ENCODE measurements at places on chromosomes 3 and 15.

DNA sequence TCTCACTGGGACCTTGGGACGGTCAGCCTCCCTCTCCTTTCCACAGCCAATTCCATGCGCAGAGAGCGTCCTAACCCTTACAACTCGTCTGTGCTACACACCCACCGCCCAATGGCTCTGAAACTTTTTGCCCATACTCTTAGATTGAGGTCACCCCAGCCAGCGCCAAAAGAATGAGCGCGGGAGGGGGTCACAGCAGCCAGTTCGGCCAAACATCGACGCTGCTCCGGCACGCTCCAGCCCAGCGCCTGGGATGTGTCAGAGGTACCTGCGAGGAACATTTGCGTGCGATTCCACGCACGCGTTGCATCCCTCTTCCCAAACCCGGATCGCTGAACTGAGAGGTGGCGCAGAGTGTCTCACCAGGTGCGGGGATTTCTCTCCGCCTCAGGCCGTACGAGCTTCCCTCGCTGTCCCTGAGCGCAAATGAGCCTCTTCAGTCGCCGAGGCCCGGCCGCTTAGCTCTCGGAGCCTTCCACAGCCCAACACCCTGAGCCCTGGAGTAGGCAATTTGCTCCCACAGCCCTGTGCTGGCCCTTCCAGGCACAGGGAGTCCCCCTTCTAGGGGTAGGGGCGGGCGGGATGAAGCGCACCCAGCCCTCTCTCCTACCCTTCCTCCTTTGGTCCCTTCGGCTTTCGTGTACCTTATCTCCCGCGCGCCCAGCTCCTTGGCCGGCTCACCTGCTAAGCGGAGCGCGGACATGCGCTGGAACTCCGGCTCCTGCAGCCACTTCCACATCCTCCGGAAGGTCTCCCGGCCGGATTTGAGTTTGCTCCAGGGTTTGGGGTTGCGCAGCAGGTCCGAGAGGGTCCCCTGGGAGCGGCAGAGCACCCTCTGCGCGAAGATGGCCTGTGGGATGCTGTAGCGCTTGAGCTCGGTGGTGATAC lies 1.8 kb downstream of the ONECUT1 start:
- DNase-seq: no peak

GRCh38 chr3:127784865-127785710 lies 37.2 kb downstream of the MGLL start:
- DNase-seq: no peak

GRCh38 chr15:79593119-79593869 lies 161.2 kb downstream of the MINAR1 start:
- no peak for DNase-seq

- no peak for DNase-seq
These were observed 5.3 kb downstream of the CLK3 start for GRCh38 chr15:74620636-74621545.

- DNase-seq: no peak
These were observed 43.8 kb upstream of the TRA2B start for GRCh38 chr3:185981621-185982020.

DNA sequence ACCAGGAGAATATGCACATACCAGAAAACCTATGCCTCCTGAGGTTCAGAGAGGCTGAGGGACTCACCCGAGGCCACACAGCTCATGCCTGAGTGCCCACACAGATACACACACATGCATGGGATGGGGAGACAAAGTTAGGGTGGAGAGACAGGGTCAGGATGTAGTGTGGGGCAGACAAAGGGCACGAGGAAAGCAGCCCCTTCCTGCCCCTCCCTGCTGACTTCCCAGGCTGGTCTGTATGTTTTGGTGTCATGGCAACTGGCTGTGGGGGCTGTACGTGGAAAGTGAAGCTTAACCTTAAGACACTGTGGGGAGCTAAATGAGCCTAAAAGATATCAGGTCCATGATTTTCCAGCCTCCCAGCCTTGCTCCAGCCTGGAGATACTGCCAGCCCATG lies 57.8 kb downstream of the EPHB3 start:
- no peak for DNase-seq

GRCh38 chr3:51082363-51082762 lies 302.7 kb upstream of the MANF start:
- DNase-seq: no peak

DNA sequence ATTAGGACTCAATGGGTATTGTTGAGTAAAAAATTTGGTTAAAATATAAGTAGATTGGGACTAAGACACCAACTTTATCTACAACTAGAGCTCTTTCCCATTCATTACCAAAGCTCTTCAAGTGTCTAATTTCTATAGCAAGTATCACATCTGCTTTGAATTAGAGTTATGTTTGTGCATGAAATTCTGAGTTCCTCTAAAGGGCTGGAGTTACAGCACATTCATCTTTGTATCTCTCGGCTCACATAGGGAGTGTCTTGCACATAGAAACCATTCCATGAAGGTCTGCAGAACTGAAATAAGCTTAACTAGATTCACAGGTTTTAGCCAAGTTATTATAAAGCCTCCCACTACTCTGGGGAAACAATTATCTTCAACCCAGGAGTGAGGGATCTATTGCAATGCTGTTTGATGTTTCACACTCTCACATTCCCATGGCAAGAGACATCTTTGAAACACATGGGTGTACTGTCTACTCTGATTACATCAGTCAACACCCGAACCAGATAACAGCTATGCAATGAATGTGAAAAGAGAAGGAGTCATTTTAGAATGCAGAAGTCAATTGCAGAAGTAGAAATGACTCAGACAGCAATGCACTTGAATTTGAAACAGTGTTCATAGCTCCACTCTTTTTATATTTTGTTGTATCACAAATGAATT lies 93.1 kb upstream of the KBTBD8 start:
- DNase-seq: no peak

GRCh38 chr3:123759311-123759710 lies 124.8 kb downstream of the MYLK start:
- no peak for DNase-seq

DNA sequence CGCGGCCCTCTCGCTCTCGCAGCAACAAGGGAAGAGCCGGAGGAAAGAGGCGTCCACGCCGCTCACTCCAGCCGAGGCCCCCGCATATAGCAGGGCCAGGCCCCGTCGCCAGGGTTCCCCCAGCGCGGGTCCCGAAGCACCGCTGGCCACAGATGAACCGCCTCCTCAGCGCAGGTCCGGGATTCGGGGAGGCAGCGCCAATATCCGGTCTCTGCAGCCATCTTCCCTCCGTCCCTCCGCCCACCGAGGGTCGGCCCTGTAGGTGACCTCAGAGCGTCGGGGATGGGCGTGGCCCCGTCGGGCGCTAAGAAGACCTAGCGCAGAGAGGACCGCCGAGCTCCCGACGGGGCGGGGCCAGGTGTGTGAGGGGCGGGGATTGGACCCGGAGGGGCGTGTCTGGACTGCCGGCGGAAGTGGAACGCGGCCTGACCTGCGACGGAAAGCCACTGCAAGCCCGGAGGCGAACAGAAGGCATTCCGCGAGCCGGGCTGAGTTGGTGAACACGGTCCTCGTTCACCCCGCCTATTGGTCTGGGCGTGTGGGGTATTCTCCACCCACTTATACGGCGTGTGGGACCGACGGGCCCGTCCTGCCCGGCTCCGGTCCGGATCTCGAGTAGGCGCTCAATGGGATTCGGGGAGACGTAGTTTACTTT lies 26.8 kb upstream of the MTHFS start:
- DNase-seq: peak; percentile 97

- DNase-seq: no peak
These were observed 56.4 kb upstream of the ACTC1 start for GRCh38 chr15:34851751-34852150.

- DNase-seq: no peak
These were observed 175.1 kb downstream of the PTPRG start for GRCh38 chr3:61736506-61736905.

DNA sequence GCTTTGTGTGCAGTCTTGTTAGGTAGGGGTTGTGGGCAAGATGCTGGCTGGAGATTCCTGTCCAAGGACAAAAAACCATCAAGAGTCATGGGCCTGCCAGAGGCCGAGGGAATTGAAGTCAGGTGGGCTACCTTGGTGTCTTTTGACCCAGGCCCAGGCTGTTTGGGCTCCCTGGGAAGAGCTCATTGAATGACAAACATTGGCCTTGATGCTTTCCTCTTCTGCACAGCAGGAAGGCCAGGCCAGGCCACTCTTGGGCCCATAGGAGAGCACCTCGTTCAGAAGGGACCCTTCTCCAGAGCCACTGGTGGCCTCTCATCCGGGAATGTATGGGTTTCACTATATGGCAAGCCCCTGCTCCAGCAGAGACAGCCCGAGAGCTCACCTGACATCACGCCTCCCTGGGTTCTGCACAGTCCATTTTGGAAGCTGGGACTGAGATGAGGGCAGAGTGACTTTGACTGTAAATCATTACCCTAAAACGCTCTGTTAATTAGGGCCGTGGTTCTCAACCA lies 169.1 kb downstream of the NSMCE3 start:
- no peak for DNase-seq

- no peak for DNase-seq
These were observed 130.6 kb upstream of the FHIT start for GRCh38 chr3:61381745-61382392.

GRCh38 chr15:36550650-36551049 lies 28.8 kb upstream of the CDIN1 start:
- DNase-seq: no peak

GRCh38 chr15:79041601-79042168 lies 48.9 kb downstream of the RASGRF1 start:
- no peak for DNase-seq

GRCh38 chr3:129291236-129291886 lies 12.7 kb downstream of the HMCES start:
- DNase-seq: no peak

DNA sequence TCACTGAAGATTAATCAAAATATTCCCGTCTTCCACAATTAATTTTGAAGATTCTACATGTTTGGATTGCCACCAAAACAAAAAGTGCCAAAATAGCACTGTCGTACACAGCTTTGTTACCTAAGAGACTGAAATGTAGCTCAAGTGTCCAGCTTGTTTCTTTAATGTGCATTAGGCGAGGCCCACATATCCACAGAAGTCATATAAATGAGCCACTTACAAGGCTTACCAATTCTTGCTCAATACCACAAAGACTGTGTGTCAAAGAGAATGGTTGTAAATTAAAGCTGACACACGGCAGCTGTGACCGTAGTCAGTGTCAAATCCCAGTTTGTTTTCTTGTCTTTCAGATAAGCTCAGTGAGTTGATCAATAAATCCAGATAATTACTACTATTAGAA lies 639.4 kb upstream of the TBL1XR1 start:
- DNase-seq: no peak

DNA sequence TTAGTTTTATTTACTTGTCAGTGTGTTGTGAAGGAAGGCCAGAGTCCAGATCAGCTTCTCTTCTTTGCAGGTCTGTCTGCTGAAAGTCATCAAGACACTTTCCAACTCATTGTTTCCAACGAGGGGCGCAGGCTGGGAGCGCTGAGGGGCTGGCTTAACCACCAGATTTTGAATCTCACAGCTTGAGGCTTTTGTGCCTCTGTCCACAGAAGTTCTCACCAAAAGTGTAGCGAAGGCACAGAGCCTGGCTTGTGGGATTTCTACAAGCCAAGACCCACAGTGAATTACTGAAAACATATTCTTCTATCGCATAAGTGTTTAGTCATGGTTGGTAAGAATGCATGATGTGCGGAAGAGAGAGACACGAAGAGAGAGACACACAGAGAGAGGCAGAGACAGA lies 35.2 kb downstream of the BHLHE40 start:
- no peak for DNase-seq

DNA sequence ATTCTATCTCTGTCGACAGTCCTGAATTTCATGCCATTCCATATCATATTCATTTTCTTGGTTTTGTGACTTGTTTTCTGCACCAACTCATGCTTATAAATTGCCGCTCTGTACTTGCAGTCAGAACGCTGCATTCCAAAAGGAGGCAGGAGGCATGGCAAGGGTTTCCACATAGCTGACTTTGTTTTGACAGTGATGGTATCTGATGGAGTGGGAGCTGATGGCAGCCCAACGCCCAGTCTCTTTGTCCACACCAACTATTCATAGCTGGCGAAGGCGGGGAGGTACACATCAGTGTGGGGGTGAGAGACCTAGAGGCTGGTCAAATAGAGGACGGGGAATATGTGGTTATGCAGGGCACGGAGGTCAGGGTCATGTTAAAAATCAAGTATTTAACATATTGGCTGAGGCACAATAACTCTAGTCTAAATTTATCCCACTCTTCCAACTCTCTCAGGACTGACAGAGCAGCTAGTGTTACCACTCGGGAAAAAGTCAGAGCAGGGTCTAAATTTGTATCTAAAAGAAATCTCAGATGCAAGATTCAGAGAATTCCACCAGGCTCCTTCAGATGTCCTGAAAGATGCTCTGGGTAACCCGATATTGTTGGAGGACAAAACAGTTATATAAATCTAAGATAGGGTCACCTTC lies 67.8 kb upstream of the ATP13A3 start:
- no peak for DNase-seq

DNA sequence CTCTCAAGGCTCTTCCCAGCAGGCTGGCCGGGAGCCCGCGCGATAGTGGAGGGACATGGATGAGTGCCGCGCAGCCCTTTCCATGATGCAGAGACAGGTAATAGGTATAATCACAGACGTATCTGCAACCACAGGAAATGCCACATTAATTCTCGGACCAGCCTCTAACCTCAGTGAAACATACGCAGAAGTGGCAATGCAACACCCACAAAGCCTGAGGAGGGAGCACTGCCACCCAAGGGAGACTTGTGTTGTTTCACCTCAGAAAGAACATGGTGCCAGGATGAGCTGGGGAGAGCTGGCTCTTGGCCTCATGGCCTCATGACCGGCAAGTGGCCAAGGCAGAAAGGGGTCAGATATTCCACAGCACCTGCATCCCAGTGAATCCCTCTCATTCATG lies 39.0 kb downstream of the PGPEP1L start:
- DNase-seq: peak; percentile 40

- DNase-seq: no peak
These were observed at the start of gene FGF7 for GRCh38 chr15:49423021-49423420. Gene FGF7, plus strand, starts transcription at chr15:49423242. Its CDS starts 1,056 bp downstream, at chr15:49424298.

- no peak for DNase-seq
These were observed 43.2 kb downstream of the EPHB3 start for GRCh38 chr3:184604615-184605290.

DNA sequence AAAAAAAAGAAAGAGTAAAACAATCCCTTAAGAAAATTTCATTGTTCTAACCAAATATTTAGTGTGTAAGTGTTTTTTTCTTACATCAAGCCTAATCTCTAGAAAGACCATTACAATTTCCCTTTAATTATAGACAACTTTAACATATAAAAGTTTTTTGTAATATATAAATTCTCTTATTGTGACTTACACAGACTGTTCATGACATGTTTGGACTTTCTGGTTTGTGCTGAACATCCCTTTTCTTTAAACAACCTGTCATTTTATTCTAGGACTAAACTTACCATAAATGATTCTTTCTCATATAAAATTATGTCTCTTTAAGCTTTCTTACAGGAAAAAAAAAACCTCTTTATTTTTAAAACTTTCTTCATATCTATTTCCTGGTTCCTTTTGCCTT lies 13.0 kb upstream of the BTLA start:
- DNase-seq: no peak

GRCh38 chr3:112376992-112377391 lies 44.0 kb downstream of the CD200 start:
- DNase-seq: no peak

- no peak for DNase-seq
These were observed 99.1 kb upstream of the HES1 start for GRCh38 chr3:194036842-194037241.
